Stimulated activated CD8-positive, alpha-beta memory T cell treated with anti-CD3 and anti-CD28 coated beads, Interleukin-7, amount 100 ng/mL, for 1 hour (primary cell): ENCODE measurements at places on chromosomes 7 and 10.

DNA sequence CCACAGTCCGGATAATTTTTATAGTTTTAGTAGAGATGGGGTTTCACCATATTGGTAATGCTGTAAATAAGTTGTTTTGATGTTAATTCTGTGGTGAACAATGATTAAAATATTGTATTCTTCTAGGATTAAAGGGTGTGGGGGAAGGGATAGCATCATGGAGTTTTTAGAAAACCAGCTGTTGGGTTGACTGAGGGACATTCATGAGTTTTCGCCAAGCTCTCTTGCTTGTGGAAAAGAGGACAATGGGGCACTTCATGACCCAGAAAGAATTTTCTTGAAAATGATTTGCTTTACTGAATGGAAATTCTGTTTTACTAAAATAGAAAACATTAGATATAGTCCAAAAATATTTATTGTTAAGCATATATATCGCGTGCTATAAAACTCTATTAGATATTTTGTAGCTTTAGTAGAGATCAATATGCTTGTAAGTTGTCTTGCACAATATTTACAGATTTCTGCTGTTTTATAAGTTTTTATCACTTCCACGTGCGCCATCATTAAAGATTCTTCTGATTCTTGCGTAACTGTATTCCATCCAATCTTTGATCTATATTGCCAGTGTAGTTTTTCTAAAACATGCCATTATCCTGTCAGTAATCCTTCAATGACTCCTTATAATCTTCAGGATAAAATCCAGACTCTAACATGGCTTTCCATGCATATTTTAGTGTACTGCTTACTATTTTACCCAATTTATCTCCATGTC lies 41.8 kb downstream of the LCOR start:
- DNase-seq: no peak

DNA sequence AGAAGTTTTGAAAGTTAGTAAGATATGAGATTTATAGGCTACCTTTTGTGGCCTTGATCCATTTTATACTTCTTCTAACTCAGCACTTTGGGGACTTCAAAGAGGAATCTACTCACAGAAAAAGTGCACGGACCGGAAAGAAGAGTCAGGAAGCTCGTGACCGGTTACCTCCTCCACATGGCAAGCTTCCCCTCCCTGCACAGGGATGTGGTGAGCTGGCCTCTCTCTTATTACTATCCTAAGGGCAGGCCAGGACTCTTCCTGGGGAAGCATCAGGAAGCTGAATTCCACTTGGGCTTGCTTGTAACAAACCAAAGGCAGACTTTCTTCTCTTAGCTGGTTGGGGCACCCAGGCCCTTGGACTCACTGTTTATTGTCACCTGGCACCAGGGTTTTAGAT lies 170.8 kb upstream of the GLI3 start:
- DNase-seq: no peak

DNA sequence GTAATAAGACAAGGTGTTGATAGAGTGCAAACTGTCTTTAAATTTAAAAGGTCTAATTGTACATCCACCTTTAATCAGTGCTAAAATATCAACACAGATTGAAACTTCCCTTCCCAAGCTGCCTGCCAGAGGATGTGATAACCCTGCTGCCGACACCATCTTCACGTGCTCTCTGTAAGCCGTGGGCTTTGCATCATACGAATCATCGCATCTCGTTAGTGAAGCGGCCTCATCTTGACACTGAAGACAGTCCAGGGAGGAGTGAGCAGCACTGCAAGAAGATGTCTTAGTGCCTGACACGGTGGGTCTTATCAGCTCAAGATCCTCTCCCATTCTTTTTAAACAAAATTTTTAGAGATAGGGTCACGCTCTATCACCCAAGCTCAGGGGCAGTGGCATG lies 518.8 kb downstream of the PTPRN2 start:
- no peak for DNase-seq

DNA sequence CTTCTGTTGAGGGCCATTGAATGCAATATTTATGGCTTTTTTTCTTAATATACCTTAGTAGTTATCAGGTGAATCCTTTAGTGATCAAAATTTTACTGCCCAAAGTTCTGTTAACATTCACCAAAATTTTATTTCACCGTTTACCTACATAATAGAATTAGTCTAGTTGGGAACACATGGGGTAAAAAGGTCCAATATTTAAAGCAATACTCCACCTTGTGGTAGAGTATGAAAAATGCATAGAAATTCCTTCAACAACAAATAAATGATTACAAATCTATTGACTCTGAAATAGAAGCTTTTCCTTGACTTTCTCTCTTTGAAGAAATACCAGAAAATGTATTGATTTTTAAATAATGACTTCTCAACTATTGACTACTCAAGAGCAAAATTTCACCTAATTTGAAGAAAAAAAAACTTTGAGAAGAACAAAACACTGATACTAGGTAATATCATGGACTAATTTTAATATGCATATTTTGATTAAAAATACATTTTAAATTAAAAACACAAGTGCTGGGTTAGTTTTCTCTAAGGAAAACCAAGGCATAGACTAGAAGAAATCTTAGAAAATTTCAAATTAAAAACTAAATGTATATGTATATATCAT lies 43.3 kb downstream of the POLR1F start:
- DNase-seq: no peak

DNA sequence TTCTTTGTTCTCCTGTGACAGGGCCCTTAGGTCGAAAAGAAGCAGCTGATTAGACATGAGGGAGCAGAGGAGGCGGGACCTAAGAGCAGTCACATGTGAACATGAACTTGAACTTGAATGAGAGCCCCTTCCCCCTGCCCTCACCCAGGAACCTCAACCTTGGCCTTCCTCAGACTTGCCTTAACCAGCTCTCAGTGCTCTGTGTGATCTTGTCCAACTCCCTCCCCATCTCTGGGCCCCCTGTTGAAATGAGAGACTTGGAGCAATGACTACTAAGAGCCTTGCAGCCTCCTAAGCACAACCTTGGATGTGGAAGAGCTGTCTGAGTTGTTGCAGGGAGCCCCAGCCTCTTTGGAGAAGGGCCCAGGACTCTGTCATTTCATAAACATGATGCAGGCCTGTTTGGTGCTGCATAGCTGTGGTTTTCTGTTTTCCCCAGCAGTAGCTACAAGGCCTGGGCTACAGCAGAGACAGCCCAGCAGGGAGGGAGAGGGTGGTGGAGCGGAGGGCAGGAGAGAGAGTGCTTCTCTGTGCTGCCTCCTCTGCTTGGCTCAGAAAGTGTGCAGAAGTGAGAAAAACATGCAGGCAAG lies 123.9 kb upstream of the ZMIZ1 start:
- no peak for DNase-seq

DNA sequence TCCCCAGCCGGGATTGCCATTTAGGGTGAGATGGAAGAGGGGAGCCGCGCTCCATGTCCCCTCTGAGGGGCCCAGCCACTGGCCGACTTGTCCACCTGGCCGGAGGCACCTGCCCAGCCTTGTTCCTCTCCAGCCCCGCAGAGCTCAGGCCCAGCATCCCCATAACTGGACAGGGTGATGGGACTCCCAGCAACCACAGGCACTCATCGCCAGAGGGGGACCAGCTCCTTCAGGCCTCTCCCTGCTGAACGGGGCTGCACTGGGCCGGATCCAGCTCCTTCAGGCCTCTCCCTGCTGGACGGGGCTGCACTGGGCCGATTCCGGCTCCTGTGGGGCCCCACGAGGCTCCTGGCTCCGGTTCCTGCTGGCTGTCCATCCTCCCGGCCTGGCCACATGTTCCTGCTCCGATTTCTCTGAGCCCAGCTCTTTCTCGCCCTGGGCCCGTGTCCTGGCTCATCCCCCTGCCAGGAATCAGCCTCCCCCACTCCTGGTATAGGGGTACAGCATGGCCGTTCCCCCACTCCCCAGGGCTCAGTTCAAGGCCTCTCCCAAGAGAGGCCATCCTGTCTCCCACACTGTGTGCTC lies 56.1 kb upstream of the ADGRA1 start:
- DNase-seq: no peak

- no peak for DNase-seq
These were observed 752.0 kb downstream of the GRID1 start for GRCh38 chr10:85614566-85614965.

DNA sequence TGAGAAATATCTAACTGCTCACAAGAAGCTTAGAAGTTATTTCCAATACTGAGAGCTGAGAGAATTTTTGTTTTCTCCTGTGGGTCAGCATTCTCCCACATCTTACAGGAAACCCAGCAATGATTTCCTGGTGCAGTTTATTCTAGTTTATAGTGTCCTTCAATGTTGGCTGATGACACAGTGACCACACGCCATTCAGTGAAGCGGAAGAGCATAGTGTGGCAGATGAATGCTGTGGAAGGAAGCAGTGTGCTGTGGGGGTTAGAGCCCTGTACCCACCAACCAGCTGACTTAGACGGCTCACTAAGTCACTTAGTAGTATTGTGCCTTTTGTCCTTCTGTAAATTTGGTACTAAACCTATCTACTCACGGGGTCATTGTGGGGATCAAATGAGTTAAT lies 1.4 kb upstream of the TMEM26 start:
- no peak for DNase-seq

- DNase-seq: no peak
These were observed 47.9 kb upstream of the SLC35B4 start for GRCh38 chr7:134364619-134365037.

DNA sequence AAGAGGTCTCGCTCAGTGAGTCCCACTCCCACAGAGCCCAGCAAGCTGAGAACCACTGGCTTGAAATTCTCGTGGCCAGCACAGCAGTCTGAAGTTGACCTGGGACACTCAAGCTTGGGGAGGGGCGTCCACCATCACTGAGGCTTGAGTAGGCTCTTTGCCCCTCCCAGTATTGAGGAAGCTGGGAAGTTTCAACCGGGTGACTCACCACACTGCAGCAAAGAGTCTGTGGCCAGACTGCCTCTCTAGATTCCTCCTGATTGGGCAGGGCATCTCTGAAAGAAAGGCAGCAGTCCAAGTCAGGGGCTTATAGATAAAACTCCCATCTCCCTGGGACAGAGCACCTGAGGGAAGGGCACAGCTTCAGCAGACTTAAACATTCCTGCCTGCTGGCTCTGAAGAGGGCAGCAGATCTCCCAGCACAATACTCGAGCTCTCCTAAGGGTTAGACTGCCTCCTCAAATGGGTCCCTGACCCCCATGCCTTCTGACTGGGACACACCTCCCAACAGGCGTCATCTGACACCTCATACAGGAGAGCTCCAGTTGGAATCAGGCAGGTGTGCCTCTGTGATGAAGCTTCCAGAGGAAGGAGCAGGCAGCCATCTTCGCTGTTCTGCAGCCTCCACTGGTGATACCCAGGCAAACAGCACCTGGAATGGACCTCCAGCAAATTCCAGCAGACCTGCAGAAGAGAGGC lies 970.9 kb upstream of the LRRN3 start:
- DNase-seq: no peak

DNA sequence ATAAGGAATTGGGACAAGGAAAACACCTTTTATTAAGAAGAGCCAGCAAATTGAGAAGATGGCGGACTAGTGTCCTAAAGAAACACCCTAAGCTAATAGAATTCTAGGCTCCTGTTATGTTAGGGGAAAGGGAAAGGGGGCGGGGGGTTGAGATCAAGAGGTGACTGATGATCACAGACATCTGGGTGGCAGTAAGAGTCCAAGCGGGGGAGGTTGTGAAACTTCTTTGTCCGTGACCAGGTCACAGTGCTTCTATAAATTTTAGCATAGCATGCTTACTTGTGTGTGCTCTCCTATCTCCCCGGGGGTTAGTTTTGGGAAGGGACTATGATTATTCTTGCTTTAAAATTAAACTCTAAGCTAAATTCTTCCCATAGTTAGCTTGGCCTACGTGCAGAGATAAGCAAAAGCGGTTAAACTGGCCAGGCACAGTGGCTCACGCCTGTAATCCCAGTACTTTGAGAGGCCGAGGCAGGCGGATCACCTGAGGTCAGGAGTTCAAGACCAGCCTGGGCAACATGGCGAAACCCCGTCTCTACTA lies 262.1 kb downstream of the SKIDA1 start:
- no peak for DNase-seq

DNA sequence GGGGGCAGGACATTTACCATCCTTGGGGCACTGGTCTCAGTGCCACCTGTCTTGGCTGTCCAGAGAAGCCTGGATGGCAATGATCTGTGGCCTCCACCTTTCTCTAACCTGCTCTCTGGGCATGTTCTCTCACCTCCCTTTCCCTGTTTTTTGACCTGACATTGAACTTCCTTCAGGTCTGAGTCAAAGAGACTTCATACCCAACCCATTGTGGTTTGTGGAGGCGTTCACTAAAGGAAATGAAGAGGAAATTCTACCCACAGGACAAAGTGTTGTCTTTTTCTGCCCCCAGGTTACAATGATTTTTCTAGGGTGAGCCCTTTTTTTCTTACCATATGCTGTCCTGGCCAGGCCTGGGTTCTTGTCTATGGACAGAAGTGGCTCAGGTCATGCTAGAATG lies 76.6 kb downstream of the CYP26A1 start:
- DNase-seq: no peak

DNA sequence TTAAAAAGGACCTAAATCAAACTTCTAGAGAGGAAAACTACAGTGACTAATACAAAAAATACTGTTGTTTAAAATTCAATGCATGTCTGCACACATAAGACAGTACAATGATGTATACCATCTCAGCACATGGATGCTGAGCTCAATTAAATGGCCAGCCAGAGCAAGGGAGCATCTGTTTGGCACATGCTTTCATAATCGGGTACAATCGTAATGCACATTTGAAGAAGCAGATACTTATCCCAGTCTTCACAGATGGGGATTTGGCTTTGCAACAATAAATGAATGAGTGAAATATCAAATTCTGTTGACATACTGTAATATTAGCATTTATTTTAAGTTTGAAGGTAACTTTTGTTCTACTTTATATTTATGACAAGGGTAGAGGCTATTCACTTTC lies 187.8 kb downstream of the CRPPA start:
- DNase-seq: no peak

DNA sequence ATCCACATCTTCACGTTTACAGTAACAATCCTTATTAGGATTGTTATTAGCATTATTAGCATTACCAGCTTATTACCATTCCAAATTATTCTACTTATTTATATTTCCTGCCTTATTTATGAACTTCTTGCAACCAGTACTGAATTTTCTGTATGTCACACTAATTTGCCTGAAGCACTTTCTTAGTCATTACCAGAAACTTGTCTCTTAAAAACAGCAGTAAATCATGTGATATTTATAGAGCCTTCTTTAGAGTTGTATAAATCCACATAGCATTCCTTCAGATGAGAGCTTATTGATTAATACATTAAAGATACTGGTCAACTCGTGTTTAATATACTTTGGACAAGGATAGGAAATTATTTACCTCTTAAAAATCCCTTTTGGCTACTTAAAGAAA lies 618.6 kb downstream of the SUGCT start:
- no peak for DNase-seq

DNA sequence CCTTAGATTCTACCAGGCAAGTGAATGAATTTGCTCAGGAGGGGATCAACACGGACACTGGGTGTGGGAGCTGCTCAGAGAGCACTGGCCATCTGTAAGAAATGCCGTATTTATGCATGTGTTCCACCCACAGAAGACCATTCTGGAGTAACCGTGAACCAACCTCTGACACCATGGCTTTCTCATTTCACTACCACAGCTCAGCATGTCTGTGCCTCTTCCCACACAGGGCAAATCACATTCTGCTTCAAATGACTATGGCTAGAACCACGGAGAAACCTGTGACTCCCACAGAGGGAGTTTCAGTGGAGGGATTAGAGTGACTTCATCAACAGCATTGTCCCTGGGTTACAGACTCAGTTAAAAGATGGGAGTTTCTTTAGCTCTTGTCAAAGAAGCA lies 893.4 kb downstream of the XPNPEP1 start:
- DNase-seq: no peak
